Caco-2 (cell line): ENCODE measurements at places on chromosomes 3 and 15. TPM values are rescaled to one million over a fixed set of nuclear protein-coding genes. Genes with fewer than 3 reads are reported as not detected.

DNA sequence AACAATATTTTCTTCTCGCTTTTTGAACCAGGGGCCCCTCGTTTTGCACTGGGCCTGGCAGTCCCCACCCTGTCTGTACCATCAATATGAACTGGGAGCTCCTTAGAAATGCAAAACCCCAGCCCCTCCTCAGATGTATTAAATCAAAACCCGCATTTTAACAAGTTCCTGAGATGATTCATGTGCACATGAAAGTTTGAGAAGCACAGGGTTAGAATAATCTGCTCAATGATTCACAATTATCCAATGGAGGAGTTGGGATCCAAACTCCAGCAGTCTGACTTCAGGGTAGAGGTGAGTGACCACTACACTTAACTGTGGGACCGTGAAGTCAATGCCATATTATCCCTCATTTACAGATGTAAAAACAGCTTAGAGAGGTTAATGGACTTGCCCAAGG lies 256.4 kb downstream of the IGSF11 start:
- no peak overlapping the region for H3K4me3 ChIP-seq
- DNase-seq, result no peak
- no peaks in the 10 kb centered on the region for H3K36me3 ChIP-seq
- H3K27ac ChIP-seq, result no peak overlapping the region
- no peaks in the 10 kb centered on the region for H3K27me3 ChIP-seq

Gene CISH
- 2.9 and 3.4 TPM in 2 replicates for total RNA-seq

- no peak overlapping the region for H3K4me3 ChIP-seq
- H3K27me3 ChIP-seq, result no peaks in the 10 kb centered on the region
- H3K27ac ChIP-seq, result no peak overlapping the region
- DNase-seq, result no peak
- H3K4me1 ChIP-seq, result no peaks in the 10 kb centered on the region
- peaks cover 2% of the 10 kb centered on the region for H3K36me3 ChIP-seq
Measured at GRCh38 chr3:58274027-58274614, 31.9 kb upstream of the RPP14 start.

Gene SST
- total RNA-seq, result not detected in 2 replicates

Gene BNC1
- not detected in 2 replicates for total RNA-seq

- H3K27me3 ChIP-seq, result no peaks in the 10 kb centered on the region
- H3K27ac ChIP-seq, result no peak overlapping the region
- peaks cover 12% of the 10 kb centered on the region for H3K4me1 ChIP-seq
- DNase-seq, result no peak
- peaks cover 2% of the 10 kb centered on the region; the same call in 1 of the 2 replicates for H3K36me3 ChIP-seq
Measured at GRCh38 chr15:98939311-98940080, 68.1 kb downstream of the PGPEP1L start.

Gene ERICH6
- total RNA-seq, result not detected in 2 replicates

GRCh38 chr3:49133226-49133951 lies 539 bp upstream of the LAMB2 start:
- H3K36me3 ChIP-seq, result peaks cover 3% of the 10 kb centered on the region; the same call in 1 of the 2 replicates
- DNase-seq, result peak; percentile 90
- peak overlapping the region; percentile 90 for H3K27ac ChIP-seq
- H3K27me3 ChIP-seq, result no peaks in the 10 kb centered on the region
- peaks cover 15% of the 10 kb centered on the region for H3K4me1 ChIP-seq

DNA sequence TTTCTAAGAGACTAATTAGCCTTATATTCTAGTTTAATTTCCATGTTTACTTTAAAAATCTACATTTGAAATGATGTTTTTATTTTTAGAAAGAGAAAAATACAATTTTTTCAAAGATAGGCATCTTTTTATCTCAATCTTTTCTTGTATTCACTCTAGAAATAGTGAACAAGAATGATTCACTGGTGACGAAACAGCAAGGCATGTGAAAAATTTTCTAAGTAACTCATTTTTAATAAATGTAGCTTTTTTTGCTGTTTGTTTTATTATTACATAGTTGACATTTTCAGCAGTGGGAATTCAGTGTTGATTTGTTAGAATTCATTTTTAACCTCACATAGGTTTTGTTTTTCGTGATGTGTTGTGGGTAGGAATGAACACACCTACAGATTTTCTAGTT lies 1226.4 kb downstream of the NSUN3 start:
- H3K27me3 ChIP-seq, result no peaks in the 10 kb centered on the region
- H3K36me3 ChIP-seq, result no peaks in the 10 kb centered on the region; the same call in 1 of the 2 replicates
- H3K27ac ChIP-seq, result no peak overlapping the region
- H3K4me1 ChIP-seq, result 0 out of 2 replicates have a peak, but pooled peaks cover 3% of the 10 kb centered on the region
- DNase-seq, result no peak

DNA sequence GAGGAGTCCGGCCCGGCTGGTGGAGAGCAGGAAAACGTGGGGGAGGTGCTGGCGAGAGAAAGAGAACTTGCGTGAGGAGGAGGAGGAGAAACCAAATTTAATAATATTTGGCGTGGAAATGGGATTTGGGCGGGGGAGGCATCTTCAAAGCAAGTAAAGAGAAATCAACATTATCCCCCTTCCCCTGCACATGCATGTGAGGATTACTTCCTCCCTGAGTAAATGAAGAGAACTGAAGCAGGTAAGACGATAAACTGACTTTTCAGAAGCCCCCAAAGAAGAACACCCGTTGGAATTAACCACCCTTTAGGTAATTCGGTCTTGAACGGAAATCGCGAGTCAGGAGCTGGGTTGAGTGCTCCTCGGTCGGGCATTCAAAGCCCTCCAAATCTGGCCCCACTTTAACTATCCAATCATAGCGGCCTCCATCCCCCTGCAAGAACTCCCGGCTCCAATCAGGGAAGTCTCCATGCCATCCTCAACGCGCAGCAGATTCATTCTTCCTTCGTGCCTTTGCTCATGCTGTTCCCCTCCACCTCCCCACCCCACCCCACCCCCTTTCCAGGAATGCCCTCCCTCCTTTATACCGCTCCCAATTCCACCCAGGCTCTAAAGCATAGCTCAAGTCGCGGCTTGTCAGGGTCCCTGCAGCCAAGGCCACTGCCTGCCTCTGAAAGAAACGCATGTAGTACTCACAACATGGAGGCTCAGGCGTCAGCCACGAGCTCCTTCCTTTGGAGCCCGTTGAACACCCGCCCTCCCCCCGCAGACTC lies 545 bp upstream of the RFX7 start:
- H3K27ac ChIP-seq, result peak overlapping the region; percentile 32
- peaks cover 29% of the 10 kb centered on the region for H3K4me1 ChIP-seq
- H3K36me3 ChIP-seq, result no peaks in the 10 kb centered on the region
- H3K4me3 ChIP-seq, result peak overlapping the region; percentile 83

Gene GRM7
- total RNA-seq, result not detected in 2 replicates

Gene NSUN3
- total RNA-seq, result 7.1 and 9.6 TPM in 2 replicates
